ENCODE measurements at places on chromosomes 7 and 10.

GRCh38 chr7:79236352-79237028 is 217.0 kb downstream of the MAGI2 start:
- no peak for DNase-seq

DNA sequence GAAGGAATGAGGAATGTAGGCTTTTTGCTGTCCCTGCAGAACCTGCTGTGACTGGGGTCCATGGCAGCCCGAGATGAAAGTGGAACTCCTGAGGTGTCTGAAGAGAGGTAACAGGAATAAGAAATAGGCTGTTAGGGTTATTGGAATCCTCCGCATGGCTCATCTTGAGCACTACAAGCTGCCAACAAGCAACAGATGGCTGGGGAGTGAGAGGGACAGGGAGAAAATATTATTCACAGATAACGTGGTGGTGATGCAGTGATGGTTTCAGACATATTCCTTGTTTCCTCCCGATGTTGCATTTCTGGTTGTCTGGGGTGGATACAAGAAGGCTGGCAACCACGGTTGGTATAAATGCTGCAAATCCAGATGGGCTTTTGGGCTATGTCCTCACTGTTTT is 46.1 kb downstream of the AP3M1 start:
- no peak for DNase-seq

DNA sequence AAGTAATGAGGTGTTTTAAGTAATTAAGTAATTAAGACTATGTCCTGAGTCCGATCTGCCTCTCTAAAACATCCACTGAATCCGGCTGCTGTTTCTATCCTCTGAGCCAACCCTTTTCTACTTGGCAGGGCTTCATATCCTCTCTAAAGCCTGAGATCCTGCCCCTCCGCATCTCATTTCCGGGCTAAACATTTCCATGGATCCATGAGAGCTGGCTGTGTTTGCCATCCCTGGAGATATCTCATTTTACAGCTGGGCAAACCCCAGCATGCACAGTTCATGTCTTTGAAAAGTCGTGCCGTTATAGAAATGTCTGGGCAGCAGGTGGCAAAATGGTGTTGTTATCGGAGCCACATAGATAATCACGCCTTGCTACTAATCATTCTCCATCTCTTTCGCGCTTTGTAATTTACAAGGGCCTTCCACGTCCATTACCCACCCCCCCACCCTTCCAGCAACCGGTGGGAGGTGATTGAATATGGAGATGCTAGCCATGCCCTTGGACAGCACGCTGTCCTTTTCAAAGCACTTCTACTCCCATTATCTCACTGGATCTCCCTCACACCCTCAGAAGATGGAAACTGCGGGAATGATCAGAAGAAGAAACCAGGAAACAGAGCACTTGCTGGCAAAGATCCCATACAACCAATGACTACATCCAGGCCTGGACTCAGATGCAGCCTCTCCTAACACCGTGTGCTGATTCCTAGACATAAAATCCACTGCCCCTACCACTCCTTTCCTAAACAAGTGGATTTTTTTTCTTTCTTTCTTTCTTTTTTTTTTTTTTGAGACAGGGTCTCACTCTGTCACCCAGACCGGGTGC is 1189.2 kb downstream of the TYW1 start:
- no peak for DNase-seq

GRCh38 chr7:15628876-15629275 is 57.6 kb downstream of the MEOX2 start:
- no peak for DNase-seq

DNA sequence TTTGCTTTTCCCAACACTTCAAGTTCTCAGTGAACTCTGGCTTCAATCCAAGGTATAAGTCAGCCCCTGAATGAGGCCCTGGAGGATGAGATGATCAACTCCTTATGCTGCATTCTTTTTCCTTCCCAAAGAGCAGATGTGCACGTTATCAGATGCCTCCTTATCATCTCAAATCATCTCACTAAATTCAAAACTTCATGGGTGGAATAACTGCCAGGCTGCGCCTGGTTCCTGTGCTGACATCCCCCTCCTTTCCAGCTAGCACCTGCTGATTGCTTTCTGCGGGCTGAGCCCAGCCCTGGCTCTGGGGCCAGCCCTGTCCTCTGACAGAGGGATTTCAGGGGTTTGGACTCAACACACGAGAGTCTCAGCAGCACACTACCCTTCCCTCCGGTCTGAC is 44.9 kb downstream of the TLL2 start:
- DNase-seq: no peak

DNA sequence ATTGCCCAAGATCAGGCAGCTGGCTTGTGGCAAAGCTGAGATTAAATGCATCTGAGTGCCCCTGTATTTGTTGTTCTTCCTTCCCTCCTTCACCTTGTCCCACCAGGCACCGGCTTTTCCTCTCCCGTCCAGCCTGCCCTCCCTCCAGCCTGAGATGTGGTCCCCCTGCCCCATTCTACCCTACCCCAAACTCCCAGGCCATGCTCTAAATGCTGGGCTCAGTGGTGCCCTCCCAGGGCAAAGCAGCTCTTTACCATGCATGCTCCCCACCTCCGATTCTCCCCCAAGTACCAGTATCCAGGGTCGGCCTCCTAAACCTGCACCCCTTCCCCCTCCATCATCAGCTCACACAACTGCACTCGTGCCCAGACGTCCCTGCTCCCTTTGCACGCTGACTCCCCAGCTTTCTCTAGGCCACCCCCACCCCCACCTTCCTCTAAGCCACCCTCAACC is 36.5 kb downstream of the CALML5 start:
- DNase-seq: no peak

DNA sequence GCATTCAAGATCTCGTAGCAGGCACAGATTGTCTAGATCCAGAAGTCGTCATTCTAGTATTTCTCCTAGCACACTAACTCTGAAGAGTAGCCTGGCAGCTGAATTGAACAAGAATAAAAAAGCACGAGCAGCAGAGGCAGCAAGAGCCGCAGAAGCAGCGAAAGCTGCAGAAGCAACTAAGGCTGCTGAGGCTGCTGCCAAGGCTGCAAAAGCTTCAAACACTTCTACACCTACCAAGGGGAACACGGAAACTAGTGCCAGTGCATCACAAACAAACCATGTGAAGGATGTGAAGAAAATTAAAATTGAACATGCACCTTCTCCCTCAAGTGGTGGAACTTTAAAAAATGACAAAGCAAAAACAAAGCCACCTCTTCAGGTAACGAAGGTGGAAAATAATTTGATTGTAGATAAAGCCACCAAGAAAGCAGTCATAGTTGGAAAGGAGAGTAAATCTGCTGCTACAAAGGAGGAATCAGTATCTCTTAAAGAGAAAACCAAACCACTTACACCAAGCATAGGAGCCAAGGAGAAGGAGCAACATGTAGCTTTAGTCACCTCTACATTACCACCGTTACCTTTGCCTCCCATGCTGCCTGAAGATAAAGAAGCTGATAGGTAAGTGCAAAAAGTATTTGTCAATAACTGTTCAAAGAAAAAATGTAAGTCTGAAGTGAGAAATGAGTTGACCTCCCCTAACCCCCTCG is 37.7 kb downstream of the CDK13 start:
- no peak for DNase-seq

Measured in effector CD8-positive, alpha-beta T cell (primary cell).